NB4 (cell line): ENCODE measurements at places on chromosomes 7 and 10.
A peak's percentile ranks its signal among the peaks of the same experiment; 100 is the strongest.

GRCh38 chr10:104892879-104893617 is 252.0 kb downstream of the SORCS3 start:
- no peak for DNase-seq

DNA sequence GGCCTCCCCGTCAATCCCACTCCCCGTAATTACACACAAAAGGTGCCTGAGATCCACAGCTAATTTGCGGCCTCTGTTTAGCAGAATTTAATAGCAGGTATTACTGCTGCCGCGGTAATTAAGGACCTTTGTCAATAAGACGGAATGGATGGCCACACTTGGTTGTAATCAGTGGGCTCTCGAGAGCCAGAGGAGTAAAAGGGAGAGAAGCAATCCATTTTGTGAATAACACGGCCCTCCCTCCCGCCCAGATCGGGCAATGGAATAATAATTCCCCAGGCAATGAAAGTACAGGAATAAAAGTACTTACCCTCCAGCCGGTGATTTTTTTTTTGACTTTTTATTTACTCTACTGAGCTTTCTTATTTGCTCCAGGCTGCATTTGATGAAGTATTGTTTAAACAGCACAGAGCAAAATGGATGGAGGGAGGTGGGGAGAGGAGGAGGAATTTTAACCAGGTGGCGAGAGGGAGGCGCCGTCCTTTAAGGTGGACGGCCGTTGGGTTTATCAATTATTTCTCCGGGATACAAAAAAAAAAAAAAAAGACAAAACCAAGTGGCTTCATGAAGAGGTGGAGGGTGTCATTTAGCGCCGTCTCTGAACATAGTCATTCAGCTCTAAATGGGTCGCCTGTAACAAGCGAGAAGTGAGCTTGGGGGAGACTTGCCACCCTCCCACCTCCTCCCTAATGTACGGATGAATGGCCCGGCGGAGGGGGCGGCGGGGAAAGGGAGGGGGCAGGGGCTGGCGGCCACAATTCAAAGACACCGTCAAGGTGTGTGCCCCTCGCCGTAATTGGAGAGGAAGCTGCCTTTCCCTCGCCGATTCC is 120.3 kb downstream of the BUB3 start:
- no peak for DNase-seq

DNA sequence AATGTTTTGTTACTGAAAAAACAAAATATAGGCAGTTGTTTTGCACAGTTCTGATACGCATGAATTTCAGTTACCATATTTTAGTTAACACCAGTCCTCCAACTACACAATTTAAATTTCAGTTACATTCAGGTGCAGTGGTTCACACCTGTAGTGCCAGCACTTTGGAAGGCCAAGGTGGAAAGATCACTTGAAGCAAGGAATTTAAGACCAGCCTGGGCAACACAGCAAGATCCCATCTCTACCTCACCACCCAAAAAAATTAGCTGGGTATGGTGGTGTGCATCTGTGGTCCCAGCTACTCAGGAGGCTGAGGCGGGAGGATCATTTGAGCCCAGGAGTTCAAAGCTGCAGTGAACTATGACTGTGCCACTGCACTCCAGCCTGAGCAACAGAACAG is 45.3 kb downstream of the ABI1 start:
- DNase-seq = no peak

- DNase-seq = peak; percentile 25
Observed at GRCh38 chr7:38367301-38367890, 94.0 kb upstream of the TARP start.

DNA sequence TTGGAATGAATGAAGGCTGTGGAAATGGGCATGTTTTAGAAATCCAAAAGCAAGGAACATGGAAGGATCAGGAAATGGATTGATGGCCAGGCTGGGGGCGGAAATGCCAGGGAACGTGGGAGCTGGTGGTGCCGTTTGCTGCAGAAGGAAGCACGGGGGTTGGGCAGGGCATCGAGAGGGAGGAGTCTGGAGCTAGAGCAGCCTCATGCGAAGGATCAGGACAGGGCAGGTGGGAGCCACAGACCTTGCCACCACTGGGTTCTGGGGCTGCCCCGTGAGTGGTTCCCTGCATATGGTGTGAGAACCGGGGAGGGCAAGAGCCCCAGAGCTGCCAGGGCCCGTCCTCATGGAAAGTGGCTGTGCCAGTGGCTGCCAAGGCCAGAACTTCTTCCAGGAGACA is 193.8 kb upstream of the ZNF32 start:
- DNase-seq = no peak

DNA sequence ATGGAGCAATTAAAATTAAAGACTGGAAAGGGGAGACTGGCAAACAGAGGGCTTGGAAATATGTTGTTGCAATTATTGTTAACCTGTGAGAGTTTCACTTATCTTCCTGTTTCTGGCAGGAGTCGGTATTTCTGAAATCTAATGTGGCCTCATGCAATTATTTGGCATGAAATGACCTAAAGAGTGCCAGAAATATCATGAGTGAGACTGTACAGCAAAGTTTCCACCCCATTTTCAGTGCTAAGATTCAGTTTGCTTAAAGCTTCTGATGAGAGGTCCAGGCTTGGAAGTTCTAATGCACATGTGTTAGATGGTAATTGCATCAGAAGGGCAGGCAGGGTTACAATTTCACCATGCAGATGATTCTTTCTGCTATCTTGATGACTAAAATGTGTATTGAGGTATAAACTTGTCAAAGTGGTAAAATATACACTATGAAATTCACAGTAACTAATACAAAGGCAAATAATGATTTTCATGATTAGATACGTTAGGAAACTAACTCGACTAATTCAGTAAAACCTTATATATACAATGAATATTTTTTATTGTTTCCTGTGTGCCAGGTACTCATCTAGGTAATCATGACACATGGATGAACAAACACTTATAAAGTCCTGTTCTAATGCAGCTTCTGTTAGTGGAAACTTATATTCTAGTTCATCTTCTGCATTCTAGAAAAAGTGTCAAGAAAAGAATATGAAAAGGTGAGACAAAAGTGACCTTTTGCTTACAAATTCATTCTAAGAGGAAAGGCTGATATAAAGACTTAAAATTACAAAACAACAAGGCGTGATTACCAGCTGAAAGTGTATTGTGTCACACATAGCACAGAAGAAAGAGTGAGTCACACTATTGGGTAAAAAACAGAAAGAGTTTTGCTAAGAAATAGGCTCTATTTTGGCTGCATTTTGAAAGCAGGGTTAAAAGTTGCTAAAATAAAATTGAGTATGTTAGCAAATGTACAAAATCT is 533.4 kb upstream of the SEMA3D start:
- peak; percentile 80 for DNase-seq

DNA sequence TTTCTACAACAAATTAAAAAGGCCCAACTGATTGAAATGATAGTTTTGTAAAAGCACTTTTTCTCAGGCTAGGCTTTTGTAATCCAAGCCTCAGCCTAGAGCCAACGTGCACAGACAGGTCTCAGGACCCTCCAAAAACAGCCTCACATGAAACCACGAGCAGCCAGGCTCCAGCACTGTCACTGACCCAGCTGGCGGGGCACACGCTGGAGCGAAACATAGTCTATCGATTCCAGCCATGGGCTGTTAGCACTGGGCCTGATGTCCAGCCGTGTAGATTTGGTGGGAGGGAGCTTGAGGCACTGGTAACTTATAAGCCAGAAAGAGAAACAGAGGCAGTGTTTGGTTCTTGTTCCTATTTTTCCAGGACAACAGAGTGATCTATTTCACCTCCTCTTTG is 104.5 kb downstream of the EBF3 start:
- DNase-seq = no peak

DNA sequence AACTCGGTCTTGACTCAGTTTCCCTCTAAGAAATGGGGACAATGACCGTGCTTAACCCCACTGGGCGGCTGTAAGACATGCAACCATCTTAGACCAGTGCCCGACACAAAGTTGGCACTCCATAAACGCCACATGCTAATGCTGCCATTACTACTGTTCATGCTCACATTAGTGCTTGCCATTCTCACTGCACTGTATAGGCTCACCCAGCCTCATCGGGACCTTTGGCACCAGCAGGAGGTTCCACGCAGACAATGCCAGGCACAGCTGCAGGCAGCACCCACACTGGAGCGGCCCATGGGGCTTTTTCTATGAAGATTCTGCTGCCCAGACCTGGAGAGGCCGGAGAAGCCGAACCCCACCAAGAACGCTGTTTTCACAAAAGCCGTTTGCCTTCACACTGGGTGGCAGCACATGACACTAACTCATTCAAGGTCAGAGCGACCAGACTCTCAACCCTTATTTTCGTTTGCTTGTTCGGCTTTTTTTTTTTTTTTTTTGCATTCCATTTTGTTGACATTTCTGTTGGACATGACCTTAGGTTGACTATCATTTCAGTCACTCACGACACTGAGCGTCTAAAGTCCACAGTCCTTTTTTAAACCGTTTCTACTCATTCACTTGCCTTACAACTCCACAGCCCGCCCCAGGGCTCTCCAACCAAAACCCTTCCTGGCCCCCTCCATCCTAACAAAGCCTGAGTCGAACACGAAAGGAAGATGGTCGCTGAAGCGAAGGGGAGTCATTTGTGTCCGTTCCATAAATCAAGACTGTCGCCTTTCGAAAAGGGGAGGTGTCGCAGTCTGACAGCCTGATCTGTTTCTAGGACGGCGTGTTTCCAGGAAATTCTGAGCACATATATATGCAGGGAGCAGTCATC is 124.4 kb upstream of the RNF32 start:
- DNase-seq = no peak

- no peak for DNase-seq
Observed at GRCh38 chr10:75640803-75641202, 209.4 kb downstream of the LRMDA start.

DNA sequence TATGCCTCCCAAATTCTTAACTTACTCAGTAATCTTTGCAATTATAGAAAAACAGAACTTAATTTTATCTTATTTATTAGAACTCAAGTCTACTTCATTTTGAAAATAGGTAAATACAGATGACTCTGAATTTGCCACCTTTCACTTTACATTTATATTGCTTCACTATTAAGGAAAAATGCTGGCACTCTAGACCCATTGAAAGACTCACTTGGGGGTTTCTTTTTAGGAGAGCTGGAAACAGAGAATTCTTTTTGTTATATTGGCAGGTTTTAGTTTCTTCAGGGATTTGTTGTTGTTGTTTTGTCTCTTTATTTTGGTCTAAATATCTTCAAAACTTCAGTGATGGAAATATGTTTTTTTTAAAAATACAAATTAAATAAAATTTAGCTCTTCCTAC is 111.1 kb downstream of the RUNDC3B start:
- no peak for DNase-seq

- peak; percentile 65 for DNase-seq
Observed at GRCh38 chr7:98168181-98168903, 42.9 kb upstream of the BHLHA15 start.

- no peak for DNase-seq
Observed at GRCh38 chr10:16606923-16607322, 85.2 kb upstream of the C1QL3 start.

DNA sequence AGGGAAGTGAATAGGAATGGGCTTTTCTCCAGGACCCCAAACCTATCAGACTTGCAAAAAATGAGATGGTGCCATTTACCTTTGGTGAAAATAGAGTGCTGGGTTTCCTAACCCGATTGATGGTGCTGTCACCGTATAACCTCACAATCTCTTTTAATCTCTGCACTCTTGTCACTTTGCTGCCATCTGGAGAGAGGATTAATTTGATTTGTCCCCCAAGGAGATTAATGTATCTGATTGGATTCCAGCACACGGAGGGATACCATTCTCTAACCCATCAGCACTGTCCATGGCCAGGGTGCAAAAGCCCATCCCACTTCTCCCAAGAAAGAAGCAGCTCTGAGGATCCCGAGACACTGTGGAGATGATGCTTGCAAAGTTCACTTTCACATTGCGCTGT is 86.3 kb upstream of the NFE2L3 start:
- no peak for DNase-seq

GRCh38 chr7:98470485-98471240 is 69.8 kb upstream of the BAIAP2L1 start:
- no peak for DNase-seq

- no peak for DNase-seq
Observed at GRCh38 chr10:86360657-86361056, 5.9 kb downstream of the GRID1 start.
